Activated CD8-positive, alpha-beta T cell treated with anti-CD3 and anti-CD28 coated beads, Interleukin-2, amount 10 ng/mL, durations not matched to agents 7 days and 5 days (primary cell): ENCODE measurements at places on chromosomes 2 and 18.
A peak's percentile ranks its signal among the peaks of the same experiment; 100 is the strongest.

GRCh38 chr2:42087137-42087856 is 39.5 kb downstream of the PKDCC start:
- DNase-seq, result no peak

DNA sequence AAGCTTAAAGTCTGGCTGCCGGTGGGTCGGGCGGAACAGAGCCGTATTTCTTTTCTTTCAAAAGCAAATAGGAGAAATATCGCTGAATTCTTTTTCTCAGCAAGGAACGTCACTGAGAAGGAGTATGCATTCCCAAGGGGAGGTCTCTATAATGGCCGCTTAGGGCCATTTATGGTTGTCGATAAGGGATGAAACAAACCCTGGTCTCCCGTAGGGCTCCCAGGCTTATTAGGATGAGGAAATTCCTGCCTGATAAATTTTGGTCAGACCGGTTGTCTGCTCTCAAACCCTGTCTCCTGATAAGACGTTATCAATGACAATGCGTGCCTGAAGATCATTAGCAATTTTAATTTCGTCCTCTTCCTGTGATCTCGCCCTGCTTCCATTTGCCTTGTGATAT is 227.7 kb upstream of the ZEB2 start:
- DNase-seq, result no peak

- DNase-seq, result peak; percentile 60
Observed at GRCh38 chr18:77071711-77072292, 60.8 kb downstream of the MBP start.

DNA sequence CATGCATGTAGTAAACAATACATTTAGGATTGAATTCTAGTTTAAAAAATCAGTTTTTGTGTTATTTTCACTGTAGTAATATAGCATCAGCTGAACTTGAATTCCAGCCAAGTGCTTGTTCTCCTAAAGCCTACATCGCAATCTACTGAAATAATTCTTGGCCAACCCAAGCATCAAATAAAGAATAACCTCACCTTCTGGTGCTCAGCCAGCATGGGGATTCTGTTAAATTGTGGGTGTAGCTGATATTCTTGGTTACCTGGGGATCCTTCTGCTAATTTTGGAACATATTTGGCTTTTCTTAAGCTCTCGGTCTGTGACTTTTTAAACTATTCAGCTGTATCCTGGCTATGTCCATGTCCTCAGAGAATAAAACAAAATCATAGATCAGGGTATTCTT is 248.8 kb downstream of the NRXN1 start:
- no peak for DNase-seq

DNA sequence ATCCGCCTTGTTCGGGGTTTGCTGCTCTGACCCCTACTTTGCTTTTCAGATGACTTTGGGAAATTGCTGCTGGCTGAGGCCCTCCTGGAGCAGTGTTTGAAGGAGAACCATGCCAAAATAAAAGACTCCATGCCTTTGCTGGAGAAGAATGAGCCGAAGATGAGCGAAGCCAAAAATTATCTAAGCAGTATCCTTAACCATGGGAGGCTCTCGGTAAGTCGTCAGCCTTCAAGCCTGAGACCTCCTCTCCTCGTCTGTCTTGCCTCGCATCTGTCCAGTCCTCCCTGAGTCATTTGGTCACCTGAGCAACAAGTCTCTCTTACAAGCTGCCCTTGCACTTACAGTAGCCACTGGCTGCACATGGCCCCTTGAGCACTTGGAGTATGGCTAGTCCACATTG is 34.7 kb upstream of the MCFD2 start:
- no peak for DNase-seq

- no peak for DNase-seq
Observed at GRCh38 chr2:164314148-164314547, 307.1 kb downstream of the GRB14 start.

DNA sequence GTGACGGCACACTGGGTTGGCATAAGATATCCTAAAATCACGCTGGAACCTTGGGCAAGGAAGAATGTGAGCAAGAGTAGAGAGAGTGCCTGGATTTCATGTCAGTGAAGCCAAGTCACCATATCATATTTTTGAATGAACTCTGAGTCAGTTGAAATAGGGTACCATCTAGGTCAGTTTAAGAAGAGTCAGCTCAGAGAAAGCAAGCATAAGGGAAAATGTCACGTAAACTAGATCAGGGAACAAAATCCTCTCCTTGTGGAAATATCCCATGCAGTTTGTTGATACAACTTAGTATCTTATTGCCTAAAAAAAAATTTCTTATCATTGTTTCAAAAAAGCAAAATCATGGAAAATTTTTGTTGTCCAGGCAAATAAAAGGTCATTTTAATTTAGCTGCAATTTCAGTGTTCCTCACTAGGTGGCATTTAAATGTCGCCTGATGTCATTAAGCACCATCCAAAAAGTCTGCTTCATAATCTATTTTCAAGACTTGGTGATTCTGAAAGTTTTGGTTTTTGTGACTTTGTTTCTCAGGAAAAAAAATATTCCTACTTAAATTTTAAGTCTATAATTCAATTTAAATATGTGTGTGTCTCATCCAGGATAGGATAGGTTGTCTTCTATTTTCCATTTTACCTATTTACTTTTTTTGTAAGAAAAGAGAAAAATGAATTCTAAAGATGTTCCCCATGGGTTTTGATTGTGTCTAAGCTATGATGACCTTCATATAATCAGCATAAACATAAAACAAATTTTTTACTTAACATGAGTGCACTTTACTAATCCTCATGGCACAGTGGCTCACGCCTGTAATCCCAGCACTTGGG is 19.6 kb downstream of the RSAD2 start:
- DNase-seq, result no peak

GRCh38 chr18:30684825-30685481 is 357.6 kb downstream of the DSC3 start:
- no peak for DNase-seq

DNA sequence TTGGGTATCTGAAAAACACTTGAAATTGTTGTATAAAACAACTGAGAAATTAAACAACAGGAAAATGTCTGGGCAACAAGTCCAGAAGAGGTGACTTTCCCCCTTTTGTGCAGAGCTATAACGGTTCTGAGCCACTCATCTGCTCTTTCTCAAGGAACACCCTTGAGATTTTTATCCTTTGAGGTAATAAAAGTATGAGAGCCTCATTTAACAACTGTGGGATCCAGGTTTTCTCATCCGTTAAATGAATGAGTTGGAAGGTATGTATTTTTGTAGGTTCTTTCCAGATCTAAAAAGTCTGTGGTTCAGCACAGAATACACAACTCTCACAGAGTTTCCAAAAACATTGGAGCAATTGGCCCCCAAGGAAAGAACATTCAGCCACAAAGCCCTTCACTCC is 93.0 kb downstream of the ANKRD44 start:
- DNase-seq, result no peak

GRCh38 chr2:144201126-144201525 is 318.8 kb downstream of the ZEB2 start:
- DNase-seq, result no peak

DNA sequence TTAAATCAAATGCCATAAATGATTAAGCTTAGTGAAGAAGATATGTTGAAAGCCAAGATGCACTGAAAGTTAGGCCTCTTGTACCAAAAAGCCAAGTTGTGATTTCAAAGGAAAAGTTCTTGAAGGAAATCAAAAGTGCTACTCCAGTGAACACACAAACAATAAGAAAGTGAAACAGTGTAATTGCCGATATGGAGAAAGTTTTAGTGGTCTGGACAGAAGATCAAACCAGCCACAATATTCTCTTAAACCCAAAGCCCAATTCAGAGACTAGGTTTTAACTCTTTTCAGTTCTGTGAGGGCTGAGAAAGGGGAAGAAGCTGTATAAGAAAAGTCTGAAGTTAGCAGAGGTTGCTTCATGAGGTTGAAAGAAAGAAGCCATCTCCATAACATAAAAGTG is 101.8 kb upstream of the RPE start:
- no peak for DNase-seq

DNA sequence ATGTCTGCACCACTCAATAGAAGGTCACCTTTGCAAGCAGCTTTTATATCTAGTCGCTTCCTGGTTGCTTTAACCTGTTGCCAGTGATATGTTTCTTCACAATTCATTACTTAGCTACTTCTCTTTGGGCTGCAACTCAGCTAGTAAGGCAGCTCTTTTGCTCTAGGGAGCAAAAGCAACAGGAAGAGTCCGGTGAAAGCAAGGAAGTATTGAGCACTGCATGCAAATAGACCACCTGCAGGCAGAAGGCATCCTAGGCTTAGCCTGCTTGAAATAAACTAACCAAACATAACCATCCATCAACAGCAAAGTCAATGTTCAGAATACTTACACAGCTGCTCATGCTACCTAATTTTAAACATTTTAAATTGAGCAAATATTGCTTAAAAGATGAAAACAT is 529.2 kb upstream of the LINC00305 start:
- DNase-seq, result no peak

DNA sequence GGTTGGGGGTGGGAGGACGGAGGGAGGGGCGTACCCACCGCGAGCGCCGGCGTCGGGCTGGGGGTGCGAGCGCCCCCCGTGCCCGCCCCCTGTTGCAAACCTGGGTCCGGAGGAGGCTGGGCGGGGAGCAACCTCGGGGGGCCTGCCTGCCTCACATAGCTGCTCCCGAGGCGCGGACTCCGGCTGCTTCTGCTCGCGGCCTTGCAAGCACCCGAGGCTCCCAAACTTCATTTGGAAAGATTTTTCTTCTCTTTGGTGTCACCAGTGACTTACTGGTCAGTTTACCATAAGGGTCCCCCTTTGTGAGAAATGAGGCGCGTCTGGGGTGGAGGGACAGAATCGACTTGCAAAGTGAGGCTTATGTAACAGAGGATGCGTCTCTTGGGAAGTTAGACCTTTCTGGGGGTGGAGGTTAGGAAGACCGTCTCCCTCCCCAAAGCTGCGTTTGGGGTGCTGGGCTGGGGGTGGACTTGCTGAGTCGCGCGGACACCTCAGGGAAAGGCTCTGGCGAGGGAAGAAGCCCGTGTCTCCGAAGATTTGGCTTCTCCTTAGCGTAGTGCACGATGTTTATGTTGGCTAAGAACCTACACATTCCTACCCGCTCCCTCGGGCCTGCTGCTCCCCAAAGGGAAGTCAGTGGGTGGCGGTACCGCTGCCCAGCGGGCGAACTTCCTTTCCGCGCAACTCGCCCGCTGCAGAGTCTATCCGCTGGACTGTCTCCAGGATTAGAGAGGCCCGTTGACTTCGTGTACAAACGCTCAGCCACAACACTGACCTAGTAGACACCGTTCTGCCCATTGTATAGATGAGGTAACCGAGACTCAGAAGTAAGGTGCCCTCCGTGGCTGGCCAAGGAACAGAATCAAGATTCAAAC is 559 bp downstream of the TMEM37 start:
- DNase-seq, result no peak
